Stimulated activated CD4-positive, alpha-beta T cell treated with anti-CD3 and anti-CD28 coated beads, Interleukin-4, amount 100 ng/mL, for 48 hours (primary cell): ENCODE measurements at places on chromosomes 7 and 10.

- DNase-seq = no peak
Observed at GRCh38 chr10:25082276-25083204, 66.1 kb downstream of the THNSL1 start.

- no peak for DNase-seq
Observed at GRCh38 chr10:70648427-70648826, 23.9 kb upstream of the ADAMTS14 start.

DNA sequence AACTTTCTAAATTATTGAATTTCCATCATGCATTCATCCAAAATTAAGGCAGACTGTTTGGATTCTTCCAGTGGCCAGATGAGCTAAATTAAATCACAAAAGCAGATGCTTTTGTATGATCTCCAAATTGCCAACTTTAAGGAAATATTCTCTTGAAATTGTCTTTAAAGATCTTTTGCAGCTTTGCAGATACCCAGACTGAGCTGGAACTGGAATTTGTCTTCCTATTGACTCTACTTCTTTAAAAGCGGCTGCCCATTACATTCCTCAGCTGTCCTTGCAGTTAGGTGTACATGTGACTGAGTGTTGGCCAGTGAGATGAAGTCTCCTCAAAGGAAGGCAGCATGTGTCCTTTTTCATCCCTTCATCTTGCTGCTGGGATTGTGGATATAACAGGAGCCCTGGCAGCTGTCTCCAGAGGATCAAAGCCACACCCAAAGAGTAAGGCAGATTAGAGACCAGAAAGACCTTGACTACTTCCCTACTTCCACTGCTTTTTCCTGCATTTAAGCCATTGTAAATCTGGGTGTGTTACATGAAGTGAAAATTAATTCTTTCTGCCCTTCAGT, 8.2 kb upstream of the CFAP69 start:
- DNase-seq = no peak

GRCh38 chr7:152699079-152699478, 23.1 kb upstream of the XRCC2 start:
- DNase-seq = no peak
